ENCODE measurements at places on chromosomes 7 and 10.

DNA sequence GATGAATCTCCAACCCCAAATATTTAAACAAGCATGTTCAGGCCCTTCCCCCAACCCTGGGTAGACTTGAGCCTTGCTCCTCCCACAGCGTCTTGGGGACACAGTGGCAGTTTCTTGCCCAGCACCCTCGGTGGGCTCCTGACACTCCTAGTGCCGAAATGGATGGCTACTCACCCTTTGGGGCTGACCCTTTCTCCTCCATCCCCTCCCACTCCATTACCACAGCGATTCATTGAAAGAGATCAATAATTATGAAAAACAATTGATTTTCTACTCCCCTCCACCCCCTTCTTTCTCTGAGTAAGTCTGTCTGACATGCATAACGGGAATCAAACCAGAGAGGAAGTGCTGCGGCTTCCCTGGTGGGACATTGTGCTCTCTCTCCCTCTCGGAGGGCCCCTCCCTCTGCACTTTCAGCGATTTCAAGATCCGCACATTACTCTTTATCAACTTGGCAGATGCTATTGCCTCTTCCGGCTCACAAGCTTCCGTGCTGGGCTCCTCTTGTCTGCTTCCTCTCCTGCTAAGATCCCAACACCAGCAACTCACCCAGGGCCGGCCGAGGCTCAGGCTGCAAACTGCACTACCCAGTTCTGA, 79.0 kb upstream of the PLXNA4 start:
- no peak for DNase-seq

DNA sequence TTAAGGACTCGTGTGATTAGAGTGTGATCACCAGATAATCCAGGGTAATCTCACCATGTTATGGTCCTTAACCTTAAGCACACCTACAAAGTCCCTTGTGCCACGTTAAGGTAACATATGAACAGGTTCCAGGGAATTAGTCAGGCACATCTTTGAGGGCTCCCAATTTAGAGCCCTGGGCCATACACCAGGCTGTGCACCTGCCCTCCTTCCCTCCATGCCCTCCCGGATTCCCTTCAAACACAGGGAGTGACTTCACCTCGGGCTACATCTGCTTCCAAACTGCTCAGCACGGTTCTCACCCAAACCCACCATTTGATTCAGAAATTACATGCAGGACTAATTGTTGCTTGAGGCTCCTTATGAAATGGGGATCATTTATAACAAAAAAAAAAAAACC, 93.9 kb upstream of the HABP2 start:
- no peak for DNase-seq

- peak; percentile 23 for DNase-seq
Observed at GRCh38 chr10:27345455-27345920, 104.9 kb upstream of the ACBD5 start.

- no peak for DNase-seq
Observed at GRCh38 chr10:133143200-133143533, 16.9 kb upstream of the KNDC1 start.

Data from GM12878 (cell line).